ENCODE measurements at places on chromosomes 6 and 20.

DNA sequence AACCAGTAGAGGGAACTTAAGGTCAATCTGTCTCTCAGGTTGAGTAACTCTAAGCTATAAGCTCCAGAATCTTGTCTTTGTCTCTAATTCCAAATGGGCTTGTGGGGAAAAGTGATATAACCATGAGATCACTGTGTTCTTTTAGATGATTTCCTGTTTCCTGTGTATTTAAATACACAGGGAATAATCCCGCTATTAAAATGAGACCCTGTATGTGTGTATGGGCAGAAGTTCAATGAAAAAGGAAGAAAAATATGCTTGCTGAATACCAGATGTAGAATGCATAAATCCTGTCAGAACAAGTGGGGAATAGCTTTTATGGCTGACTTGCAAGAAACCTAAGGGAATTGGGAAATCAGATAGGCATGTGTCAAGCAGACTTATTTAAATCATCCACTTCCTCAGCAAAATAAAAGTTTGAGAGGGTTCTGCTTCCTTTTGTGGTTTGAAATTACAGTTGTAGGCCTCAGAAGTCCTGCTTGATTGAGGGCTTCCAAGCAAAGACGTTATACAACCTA, 164.7 kb upstream of the PDE7B start:
- DNase-seq = no peak

DNA sequence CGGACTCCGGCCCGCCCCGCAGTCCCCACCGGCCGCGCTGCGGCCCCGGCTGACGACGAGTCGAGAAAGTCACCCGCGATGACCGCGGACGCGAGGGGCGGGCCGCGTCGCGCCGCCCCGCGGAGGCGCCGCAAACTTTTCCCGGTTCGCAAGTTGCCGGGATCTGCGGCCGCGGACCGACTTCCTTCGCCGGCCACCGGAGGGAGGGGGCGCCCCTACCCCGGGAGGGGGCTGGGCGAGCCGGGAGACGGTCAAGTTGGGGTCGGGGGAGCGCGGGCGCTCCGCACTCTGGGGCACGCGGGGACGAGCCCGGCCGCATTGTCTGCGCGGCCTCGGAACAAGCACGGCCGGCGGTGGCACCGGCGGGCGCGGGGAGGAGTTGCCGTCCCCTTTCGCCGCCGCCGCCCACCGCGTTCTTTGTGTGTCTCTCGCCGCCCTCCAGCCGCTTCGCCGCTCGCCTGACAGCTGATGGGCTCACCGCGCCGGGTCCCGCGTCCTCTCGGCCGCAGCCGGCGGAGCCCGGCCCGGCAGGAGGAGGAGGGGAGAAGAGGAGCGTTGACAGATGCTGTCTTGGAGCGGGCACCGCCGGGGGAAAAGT, 131.6 kb downstream of the OGFRL1 start:
- no peak for DNase-seq

- no peak for DNase-seq
Observed at GRCh38 chr6:16337295-16337975, 99.0 kb downstream of the GMPR start.

DNA sequence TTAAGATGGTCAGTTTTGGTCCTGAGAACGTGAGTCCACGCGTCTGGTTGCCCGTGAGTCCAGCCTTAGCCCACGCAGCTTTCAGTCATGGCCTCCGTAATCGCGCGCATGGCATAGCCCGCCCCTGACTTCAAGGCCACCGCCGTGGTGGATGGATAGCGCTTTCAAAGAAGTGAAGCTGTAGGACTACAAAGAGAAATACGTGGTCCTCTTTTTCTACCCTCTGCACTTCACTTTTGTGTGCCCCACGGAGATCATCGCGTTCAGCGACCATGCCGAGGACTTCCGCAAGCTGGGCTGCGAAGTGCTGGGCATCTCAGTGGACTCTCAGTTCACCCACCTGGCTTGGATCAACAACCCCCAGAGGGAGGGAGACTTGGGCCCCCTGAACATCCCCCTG, 142.0 kb upstream of the MCHR2 start:
- no peak for DNase-seq

GRCh38 chr20:44683263-44684046, 31.7 kb upstream of the CCN5 start:
- peak; percentile 25 for DNase-seq

- no peak for DNase-seq
Observed at GRCh38 chr6:7173843-7174503, 66.2 kb downstream of the RREB1 start.

DNA sequence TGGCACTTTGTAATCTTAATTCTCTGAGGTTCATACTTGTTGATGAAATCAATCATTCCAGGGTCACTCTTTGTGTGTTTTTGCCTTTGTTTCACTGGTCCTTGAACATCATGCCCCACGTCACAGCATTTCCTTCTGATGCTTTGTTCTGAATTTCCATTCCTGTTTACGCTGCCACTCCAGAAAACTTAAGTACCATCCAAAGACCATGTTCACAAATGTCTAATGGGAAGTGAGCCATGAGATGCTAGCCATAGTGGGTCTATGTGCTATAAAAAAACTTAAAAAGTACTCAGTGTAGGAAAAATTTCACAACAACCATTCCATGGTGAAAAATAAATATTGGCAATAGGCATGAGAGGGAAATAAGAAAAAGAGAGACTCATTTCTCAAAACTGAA, 232.0 kb downstream of the IBTK start:
- DNase-seq = no peak

GRCh38 chr6:87697581-87698546, 4.2 kb downstream of the AKIRIN2 start:
- no peak for DNase-seq

- no peak for DNase-seq
Observed at GRCh38 chr20:57991211-57991881, 237.1 kb downstream of the ANKRD60 start.

- no peak for DNase-seq
Observed at GRCh38 chr6:70221025-70221714, 81.7 kb downstream of the COL9A1 start.

DNA sequence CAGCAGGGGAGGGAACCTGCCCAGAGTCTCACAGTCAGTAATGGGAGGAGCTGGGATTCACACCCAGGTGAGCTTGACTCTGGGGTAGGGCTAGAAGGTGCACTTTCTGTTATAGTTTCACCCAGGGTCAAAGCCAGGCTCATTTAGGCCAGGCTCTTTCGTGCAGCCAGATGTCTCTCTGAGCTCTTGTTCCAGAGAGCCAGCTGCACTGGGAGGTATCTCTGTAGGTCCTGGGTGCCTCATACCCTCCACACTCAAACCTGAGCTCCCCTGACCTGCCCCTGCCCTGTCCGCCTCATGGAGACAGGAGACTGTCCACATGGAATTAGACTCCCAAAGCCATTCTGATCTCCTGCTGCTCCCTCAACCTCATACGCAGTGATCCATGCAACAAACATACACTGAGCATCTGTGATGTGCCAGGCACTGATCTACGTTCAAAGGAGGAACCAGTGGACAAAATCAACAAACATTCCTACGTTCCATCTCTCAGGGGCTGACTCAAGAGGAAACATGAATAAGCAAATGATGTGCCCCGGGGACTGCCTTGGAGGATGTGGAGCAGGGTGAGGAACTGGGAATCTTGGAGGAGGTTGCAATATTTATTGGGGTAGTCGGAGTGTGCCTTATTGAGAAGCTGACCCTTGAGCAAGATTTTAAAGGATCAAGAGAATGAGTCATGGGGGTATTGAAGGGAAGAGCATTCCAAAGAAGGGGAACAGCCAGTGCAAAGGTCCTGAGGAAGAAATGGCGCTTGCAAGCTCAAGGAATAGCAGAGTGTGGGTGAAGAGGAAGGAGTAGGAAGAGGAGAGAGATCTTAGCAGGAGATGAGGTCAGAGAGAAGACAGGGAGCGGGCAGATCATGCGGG, 71.3 kb upstream of the TOX2 start:
- no peak for DNase-seq

DNA sequence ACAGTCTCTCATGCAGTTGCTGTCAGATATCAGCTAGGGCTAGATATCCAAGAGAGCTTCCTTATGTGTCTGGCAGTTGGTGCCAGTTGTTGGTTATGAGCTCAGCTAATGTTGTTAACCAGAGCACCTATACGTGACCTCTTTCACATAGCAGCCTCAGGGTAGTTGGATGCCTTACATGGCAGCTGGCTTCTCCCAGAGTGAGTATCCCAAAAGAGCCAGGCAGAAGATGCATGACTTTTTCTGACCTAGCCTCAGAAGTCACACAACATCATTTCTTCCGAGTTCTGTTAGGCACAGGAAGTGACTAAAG, 175.7 kb downstream of the VEGFA start:
- no peak for DNase-seq

- peak; percentile 22 for DNase-seq
Observed at GRCh38 chr6:43733471-43734293, 36.3 kb upstream of the VEGFA start.

GRCh38 chr6:45858691-45859090, 157.0 kb downstream of the CLIC5 start:
- no peak for DNase-seq

DNA sequence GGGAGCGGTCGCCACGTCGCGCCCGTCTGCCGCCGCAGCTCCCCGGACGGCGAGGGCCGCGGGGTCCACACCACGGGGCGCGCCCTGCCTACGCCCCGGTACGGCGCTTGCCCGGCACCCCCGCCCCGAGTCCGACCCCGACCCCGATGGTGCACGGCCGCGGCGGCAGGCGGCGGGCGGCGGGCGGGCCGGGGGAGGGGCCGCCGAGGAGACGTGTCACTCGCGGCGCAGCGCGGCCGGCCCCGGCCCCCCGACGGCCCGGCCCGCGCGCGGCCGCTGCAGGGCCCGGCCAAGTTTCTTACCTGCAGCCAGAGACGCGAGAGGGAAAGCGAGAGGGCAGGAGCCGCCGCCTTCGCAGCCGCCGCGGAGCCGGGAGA, 328 bp downstream of the RRBP1 start:
- no peak for DNase-seq

- DNase-seq = no peak
Observed at GRCh38 chr20:48153523-48153922, 368.2 kb upstream of the SULF2 start.

GRCh38 chr6:38198219-38198618, 378.7 kb downstream of the ZFAND3 start:
- no peak for DNase-seq

DNA sequence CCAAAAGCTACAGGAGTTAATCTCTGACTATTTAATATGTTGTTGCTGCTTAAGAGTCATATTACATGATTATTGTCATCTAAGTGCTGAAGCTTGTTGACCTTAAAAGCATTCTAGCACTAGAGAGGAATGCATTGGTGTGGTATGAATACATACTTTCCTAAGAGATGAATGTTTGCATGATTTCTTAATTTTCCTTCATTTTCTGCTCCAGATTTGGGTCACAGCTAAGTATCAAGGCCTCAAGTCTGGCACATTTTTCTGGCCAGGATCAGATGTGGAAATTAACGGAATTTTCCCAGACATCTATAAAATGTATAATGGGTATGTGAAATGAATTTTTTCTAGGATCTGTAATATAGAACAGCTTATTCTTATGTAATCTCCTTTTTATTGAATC, 53.6 kb downstream of the ENPP1 start:
- DNase-seq = no peak

DNA sequence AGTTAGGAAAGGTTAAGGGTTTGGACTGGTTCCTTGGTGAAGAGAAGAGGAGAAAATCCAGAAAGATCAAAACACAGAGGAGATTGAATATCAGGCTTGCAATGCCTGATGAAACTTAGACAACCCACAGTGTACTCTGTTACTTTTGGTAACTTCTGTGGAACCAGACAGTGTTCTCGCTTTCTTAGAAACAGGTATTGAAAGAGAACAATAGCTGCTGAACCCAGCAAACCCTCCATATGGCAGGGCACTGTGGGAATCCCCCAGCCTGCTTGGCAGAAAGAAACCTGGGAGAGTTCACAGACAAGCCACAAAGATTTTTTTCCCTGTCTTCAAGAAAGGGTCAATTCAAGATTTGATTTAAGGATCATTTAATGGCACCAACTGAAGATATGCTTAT, 342.8 kb downstream of the FOXA2 start:
- no peak for DNase-seq

DNA sequence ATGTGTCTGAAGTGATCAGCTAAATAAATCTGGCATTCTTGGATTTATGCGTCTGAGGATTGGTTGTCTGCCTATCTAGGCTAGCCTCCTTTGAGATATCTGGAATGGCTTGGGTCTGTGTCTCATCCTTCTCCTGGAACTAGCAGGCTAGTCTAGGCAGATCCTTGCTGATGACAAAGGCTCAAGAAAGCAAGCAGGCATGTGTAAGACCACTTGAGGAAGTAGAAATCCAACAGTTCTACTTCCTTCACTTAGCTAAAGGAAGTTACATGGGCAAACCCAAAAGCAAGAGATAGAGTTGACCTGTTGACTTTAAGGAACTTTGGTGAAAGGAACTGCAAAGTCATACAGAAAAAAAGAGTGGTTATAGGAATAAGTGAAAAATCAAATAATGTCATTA, 672.6 kb downstream of the MAFB start:
- no peak for DNase-seq
